CD4-positive, CD25-positive, alpha-beta regulatory T cell (primary cell): ENCODE measurements at places on chromosomes 4 and X. TPM values are rescaled to one million over a fixed set of nuclear protein-coding genes. Genes with fewer than 3 reads are reported as not detected.

FOXR2 gene
- total RNA-seq = not detected

WDR17 gene
- 0.22 TPM for total RNA-seq

TEX13C gene
- not detected for total RNA-seq

DNA sequence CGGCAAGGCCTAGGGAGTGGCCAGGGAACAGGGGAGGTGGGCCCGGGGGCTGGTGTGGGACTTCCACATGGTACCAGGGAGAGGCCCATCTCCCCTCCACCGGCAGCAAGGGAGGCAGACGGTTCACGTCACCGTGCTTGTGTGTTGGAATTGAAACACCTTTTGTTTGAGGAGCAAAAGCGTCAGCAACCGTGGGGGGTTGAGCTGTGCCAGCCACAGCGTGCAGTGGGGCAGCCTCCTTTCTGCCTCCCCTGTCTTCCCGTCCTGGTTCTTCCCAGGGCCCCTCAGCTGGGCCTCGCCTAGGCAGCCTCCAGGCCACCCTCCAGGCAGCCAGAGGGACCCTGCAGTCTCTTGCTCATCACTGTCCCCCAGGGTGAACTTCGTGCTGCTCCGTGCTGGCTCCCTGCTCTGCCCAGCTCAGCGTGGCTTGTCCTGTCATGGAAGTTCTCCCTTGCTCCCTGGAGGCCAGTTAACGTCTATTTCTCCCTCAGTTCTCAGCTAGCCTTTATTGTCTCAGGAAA, 32.1 kb upstream of the HGFAC start:
- DNase-seq = no peak
- H3K27me3 ChIP-seq = no peaks in the 10 kb centered on the region
- no peaks in the 10 kb centered on the region for H3K4me1 ChIP-seq
- no peak overlapping the region for H3K4me3 ChIP-seq

- no peak for DNase-seq
- no peaks in the 10 kb centered on the region for H3K4me1 ChIP-seq
- no peak overlapping the region for H3K27ac ChIP-seq
- no peaks in the 10 kb centered on the region for H3K36me3 ChIP-seq
These were observed 9.7 kb upstream of the IQCM start for GRCh38 chr4:149825336-149825735.

GRCh38 chr4:186932631-186933187, 209.1 kb upstream of the FAT1 start:
- no peak overlapping the region for H3K4me3 ChIP-seq
- DNase-seq = no peak
- H3K27ac ChIP-seq = no peak overlapping the region
- H3K27me3 ChIP-seq = no peaks in the 10 kb centered on the region
- H3K4me1 ChIP-seq = no peaks in the 10 kb centered on the region
